ENCODE measurements at places on chromosomes 5 and 9.
A peak's percentile ranks its signal among the peaks of the same experiment; 100 is the strongest.

DNA sequence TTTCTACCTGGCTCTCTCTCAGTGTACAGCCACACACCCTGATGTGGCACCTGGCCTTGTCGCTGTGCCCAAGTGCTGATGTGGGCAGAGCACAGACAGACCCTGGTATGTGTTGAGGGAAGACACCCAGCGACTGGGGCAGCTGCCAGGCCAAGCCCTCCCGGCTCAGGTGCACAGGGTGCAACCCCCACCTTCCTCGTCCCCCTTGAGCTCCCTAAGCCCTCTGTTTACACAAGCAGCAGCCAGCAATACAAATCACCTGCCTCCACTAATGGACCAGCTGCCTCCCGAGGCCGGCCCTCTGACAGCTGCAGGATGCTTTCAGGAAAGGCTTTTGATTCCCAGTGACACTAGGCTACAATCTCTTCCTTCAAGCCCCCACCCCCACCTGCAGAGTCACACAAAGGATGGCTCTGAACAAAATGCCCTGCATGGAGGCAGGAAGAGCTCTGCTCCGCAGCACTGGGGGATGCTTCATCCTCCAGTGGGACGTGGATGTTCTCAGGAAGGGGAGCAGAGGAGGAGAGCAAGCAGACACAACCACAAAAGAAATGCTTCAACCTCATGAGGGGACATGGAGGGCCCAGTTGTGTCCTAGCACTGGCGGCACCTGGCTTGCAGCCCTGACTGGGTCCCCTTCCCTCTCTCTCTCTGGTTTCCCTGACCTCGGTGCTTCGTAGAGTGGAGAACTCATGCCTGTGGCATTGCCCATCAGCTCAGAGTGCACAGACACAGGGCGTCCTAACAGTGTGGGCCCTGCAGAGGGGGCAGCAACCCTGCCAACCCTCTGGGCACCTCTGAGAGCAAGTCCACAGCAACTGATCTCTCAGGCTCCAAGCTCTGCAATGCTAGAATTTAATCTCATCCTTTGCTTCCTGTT, 140.8 kb downstream of the BARX1 start:
- DNase-seq: no peak

DNA sequence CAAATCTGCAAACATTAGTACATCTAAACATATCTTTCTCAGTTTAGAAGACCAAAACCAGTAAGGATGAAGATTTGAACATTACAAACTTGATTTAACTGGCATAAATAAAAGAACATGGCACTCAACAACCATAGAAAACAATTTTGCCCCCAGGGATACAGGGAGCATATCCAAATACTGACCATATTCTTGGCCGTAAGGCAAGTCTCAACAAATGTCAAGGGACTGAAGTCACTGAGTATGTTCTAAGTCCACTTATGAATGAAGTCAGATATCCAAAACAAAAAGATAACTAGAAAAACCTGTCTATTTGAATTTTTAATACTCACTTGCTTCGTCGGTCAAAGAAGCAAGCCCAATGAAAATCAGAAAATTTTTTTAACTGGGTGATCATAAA, 14.1 kb downstream of the FEM1C start:
- no peak for DNase-seq

- DNase-seq: no peak
These were observed 20.5 kb upstream of the IFNE start for GRCh38 chr9:21502586-21502985.

GRCh38 chr5:179223961-179224360, 121.3 kb downstream of the ADAMTS2 start:
- DNase-seq: no peak

DNA sequence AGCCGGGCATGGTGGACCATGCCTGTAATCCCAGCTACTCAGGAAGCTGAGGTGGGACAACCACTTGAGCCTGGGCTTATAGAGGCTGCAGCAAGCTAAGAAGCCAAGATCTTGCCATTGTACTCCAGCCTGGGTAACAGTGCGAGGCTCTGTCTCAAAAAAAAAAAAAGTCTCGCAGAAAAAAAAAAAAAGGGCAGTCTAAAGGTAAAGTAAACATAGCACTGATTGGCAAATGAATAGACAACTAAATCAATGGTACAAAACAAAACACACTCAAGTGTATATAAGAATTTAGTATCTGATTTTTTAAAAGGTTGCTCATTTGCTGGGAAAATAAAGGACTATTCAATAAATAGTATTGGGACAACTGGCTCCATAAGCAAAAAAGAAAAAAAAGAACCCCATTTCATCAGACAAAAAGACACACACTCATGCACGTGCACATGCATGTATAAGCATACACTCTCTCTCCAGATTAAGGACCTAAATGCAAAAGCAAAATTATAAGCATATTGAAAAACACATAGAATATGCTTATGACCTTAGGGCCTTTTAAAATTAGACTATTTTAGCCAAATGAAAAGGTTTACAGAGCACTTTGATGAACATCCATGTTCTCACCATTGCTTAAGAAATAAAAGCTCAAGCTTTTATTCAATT, 5.7 kb downstream of the IL6ST start:
- no peak for DNase-seq

DNA sequence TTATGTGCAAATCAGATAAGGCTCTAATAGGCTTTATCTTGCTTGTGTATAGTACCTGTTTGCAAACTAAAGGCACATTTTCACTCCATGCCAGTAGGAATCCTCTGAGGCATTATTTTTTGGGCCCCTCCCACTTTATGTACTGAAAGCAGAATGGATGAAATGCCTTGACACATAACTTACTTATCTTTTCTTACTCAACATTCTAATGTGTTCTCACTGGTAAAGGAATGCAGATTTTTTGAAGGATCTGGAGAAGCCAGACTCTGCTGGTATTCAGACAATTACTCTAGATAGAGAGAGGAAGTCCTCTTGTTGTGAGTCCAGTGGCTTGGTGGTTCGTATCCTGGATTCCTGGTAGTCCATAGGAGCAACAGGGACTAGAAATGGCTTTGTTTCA, 336.7 kb downstream of the CCDC171 start:
- DNase-seq: no peak

GRCh38 chr5:89597878-89598277, 714.9 kb upstream of the MEF2C start:
- DNase-seq: no peak

- no peak for DNase-seq
These were observed 960 bp downstream of the PCDHGC5 start for GRCh38 chr5:141489841-141490240.

DNA sequence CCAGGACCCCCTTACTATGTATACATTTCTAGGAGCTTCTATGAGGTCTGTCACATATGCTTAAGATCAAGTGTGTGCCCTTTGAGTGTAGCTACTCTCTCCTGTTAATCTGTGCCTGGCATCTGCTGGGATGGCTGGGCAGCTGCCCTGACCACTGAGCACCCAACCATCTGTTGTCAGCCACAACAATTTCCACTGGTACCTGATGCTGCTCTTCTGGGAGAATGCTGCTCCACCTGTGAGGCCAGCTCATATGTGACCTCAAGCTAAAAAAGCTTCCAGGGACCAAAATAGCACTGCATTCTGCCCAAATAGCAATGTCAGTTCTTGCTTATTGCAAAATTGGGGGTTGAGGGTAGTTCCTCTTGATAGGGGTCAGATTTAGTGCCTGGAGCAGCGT, 595.6 kb downstream of the RAB3C start:
- no peak for DNase-seq

GRCh38 chr5:128778474-128778873, 186.8 kb upstream of the SLC27A6 start:
- DNase-seq: no peak

DNA sequence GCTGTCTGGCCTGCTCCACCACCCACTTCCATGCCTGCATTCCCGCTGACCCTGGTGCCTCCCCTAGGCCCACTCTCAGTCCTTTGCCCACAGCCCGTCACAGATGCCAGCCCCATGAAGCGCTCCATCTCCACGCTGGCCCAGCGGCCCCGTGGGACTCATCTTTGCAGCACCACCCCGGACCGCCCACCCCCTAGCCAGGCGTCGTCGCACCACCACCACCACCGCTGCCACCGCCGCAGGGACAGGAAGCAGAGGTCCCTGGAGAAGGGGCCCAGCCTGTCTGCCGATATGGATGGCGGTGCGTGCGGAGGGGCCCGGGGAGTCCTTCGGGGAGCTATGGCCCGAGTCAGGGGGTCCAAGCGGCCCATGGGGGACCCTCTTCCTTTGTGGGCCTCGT, 242.5 kb downstream of the CACNA1B start:
- no peak for DNase-seq

DNA sequence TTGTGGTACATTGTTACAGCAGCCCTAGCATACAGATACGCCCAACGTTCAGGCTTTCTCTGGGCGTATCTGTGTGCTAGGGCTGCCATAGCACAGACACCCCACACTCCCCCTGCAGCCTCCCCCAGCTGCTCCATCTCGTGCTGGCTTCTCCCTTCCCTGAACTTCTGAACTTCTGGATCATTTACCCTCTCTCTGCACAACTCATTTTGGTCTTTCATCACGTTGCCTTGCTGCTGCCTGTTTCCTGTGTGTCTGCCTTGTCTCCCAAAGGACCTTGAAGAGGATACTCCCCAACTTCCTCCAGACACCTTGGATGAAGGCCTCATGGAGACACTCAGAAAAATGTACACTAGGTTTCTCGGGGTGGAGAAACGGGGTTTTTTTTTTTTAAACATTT, 37.3 kb downstream of the SLIT3 start:
- DNase-seq: no peak

DNA sequence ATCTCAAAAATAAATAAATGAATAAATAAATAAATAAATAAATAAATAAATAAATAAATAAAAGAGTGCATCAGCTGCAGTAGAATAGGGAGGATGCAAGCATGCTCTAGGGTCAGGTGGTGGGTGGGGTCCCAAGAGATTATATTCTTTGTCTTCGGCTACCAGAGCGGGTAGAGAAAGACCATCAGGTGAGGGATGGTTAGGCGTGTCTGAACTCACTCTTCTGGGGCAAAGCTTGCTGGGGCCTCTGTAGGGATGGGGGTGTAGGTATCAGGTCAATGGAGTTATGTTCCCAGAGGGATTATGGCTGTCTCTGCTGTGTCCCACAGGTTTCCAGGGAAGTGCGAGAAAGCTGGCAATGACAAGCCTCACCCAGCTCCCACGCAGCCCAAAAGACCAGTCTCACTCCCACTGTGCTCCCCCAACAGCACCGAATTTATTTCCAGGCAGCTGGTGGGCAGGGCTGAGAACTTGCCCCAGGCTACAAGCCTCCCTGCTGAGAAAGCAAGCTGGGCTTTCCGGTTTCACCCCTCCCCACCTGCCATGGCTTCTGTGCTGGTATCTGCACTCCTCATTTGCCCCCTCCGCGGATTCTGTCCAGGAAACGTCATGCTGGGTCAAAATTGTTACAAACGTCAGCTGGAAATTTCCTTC, 180.8 kb downstream of the LURAP1L start:
- DNase-seq: no peak

- DNase-seq: peak; percentile 5
These were observed 5.2 kb downstream of the TNFAIP8 start for GRCh38 chr5:119360905-119361593.

DNA sequence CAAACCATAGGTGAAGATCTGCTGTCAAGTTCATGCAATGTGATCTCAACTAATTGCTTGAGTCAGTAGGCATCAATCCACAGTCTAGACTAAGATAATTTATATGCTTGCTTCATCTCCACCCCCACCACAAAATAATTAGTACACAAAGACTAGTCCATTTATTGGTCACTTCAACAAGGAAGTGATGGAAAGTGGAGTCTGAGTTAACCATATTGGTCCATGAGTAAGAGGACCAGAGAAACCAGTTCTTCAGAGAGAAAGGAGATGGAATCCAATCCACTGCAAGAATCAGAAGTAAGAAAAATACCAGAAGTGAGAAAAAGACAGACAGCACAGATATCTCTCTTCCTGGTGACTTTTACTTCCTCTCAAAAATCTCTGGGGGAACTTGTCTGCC, 366.5 kb downstream of the CHSY3 start:
- no peak for DNase-seq

DNA sequence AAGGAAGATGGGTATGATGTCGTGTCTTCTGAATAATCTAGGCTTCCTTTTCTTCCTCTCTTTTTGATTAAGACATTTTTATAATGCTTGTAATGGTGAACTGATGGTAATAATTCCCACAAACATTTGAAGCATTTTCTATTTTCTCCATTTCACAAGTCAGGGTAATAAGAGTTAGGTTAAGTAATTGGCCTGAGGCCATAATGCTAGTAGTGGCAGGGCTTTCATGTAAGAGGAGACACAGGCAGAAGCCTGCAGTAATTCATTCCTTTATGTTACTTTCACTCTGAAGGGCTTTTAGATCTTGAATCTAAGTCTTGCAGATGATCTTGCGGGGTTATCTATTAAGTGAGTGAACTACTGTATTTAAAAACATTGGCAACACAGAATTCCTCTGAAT, 374.9 kb downstream of the MAT2B start:
- DNase-seq: no peak

GRCh38 chr5:65768723-65769346, 46.8 kb downstream of the NLN start:
- DNase-seq: no peak

DNA sequence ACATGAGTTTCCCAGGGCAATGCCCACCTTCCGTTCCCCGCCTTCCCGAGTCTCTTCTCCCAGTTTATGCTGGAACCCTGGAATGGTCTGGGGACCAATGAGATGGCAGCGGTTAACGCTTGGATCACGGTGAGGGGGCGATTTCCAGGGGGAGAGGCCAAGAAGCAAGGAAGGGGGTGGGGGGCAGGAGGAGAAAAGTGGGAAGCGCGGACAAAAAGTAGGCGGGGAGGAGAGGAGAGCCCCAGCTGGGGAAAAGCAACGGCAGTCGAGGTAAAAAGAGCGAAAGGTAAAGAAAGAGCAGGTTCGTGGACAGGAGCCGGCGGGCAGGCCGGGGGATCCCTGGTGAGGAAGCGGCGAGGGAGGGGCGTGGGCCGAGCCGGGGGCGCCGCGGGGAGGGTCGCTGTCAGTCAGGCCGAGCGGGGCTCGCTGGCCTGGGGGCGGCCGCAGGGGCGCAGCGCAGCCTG, 508 bp upstream of the SNCAIP start:
- DNase-seq: no peak

DNA sequence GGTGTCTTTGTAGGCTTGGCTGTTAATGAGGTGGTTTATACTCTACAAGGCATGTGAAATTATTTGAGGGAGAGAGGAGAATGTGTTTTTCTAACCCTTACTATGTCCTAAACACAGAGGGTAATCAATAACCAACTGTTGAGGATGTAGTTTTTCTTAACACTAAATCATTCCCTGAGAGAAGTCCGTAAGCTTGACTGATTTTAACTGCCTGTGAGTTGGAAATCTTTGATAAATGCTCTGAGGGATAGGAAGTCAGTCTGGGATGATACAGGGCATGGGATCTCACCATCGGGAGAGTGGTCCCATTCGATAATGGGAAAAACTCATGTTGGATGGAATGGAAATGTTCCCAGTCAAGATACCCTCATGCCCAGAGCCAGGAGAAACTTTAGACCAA, 249.6 kb downstream of the PDZD2 start:
- no peak for DNase-seq

GRCh38 chr5:111472579-111472978, 39.8 kb downstream of the STARD4 start:
- no peak for DNase-seq

GRCh38 chr5:73485715-73486114, 12.5 kb upstream of the BTF3 start:
- no peak for DNase-seq

GRCh38 chr9:68808338-68808890, 103.4 kb downstream of the PIP5K1B start:
- no peak for DNase-seq

GRCh38 chr9:15286161-15286821, 20.7 kb downstream of the TTC39B start:
- no peak for DNase-seq

- peak; percentile 43 for DNase-seq
These were observed 17.5 kb downstream of the WHRN start for GRCh38 chr9:114487607-114488300.

- DNase-seq: no peak
These were observed 83.8 kb downstream of the ANKRD31 start for GRCh38 chr5:75152860-75153259.

All from T1000 (cell line).